Retinal pigment epithelial cell (primary cell): ENCODE measurements at places on chromosomes 7 and 10.
A peak's percentile ranks its signal among the peaks of the same experiment; 100 is the strongest.

DNA sequence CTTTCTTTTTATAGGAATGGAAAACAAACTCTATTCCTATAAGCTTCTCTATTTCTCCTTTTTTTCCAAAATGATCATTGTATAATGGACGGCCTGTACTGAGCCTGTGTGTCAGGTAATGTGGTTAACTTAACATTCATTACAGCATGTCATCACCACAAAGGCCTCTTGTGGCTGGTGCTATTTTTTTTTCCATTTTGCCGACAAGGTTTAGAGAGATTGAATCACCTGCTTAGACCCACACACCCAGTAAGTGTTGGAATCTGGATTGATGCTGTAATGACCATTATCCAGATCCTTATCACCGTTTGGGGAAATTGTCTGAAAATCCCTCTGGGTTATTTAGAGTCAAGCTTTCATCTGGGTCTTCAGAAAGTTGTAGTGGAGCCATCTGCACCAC, 18.5 kb downstream of the AKR1B15 start:
- DNase-seq: no peak

GRCh38 chr10:12340371-12340770, 9.0 kb upstream of the CAMK1D start:
- DNase-seq: no peak

- DNase-seq: peak; percentile 60
These were observed 48.5 kb downstream of the MALRD1 start for GRCh38 chr10:19097151-19097550.

GRCh38 chr7:30795161-30795948, 24.1 kb downstream of the MINDY4 start:
- DNase-seq: no peak

DNA sequence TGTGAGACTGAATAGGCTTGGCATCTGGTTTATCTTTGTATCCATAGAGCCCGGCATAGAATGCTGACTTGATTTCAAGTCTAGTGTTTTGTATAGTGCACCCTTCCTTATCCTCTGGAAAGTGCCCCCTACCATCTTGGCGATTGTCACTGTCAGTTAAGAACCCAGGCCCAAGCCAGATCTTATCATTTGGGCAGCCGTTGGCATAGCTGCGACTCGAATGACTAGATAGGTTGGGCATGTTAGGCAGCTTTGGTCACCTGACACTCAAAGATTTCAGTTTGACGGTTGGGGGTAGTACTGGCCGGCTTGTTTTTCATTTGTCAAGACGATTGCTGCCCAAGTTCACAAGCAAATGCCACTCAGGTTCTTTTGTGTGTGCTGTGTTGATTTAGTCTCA, 6.6 kb downstream of the NIPSNAP2 start:
- DNase-seq: no peak

GRCh38 chr7:18016547-18017444, 10.8 kb downstream of the PRPS1L1 start:
- no peak for DNase-seq

DNA sequence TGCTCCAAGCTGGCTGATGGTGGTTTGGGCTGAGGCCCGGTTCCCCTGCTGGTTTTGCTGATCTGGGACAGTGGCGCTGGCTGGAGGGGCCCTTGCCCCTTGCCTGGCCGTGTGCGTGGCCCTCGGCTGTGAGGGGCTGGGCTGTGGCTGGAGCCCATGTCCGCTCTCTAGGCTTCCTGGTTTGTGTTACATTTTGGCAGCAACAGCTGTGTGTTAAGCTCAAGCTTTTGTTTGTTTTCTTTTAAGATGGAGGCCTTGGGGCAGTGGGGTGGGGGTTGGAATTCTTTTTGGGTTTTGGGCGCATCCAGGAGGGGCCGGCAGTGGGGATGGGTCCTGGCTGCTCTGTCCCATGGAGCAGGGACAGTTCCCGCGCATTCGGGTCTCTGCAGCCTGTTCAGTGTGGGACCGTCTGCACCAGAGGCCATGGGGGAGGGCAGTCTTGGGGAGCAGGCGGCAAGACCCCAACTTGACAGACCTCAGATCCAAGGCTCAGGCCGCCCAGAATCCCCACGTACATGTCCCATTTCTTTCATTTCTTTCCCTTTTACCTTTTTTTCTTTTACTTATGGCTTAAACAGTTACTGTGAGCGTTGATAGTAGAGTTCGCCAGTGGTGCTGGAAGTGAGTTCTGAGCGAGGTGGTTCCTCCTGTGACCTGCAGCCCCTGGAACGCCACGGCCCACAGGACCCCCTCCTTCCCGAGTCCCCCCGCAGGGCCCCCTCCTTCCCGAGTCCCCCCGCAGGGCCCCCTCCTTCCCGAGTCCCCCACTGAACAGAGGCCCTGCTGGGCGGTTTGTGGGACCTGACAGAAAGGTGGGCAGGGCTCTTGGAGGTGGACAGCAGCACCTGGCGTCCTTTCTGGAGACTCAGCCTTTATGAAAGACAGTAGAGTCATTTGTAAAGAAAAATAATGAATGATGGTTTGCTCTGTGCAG, 75.3 kb downstream of the INPP5A start:
- DNase-seq: no peak

- no peak for DNase-seq
These were observed 8.1 kb downstream of the STK17A start for GRCh38 chr7:43590862-43591557.

DNA sequence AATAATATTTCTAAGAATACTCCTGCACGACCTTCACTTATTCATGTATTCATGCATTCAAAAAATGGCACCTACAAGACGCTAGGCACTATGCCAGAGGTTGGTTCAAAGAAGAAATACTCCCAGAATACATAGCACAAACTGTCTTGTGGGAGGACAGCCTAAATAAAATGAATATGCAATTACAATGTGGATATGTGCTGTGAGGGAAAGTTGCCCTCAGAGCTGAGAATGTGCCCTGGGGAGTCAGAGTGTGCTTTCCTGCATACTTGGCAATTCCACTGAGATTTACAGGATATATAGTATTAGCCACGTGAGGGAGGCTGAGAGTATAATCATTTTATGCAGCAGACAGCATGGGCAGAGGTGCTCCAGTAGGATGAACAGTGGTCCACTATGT, 872.9 kb downstream of the GRID1 start:
- DNase-seq: no peak

- peak; percentile 47 for DNase-seq
These were observed 8.9 kb downstream of the COL17A1 start for GRCh38 chr10:104076743-104077160.
